Activated CD8-positive, alpha-beta memory T cell treated with anti-CD3 and anti-CD28 coated beads, Interleukin-2, amount 10 ng/mL, durations not matched to agents 7 days and 5 days (primary cell): ENCODE measurements at places on chromosomes 4 and X.

GRCh38 chr4:100555611-100556337 is 38.0 kb upstream of the EMCN start:
- DNase-seq: no peak

GRCh38 chr4:123495530-123495929 is 98.9 kb downstream of the SPRY1 start:
- no peak for DNase-seq

DNA sequence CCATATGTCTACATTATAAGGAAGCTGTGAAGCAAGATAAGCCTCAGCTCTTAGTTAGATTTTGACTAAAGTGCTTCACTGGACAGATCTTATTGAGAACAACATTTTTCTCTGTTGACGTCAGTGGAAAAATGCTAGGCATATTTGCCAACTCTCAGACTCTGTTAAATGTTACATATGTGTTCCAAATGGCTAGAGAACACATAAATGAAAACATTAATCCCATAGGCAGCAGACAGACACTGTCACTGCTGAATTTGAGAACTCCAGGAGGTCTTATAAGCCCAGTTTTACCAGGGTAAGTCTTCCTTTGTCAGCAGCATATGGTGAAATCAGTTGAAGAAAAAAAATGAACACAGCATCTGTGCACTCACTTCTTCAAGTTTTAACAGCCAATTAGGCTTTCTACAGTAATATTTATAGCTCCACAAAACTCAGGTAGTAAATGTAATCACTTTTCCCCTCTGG is 186.9 kb downstream of the CAMK2D start:
- no peak for DNase-seq

- DNase-seq: no peak
Measured at GRCh38 chr4:27005501-27005900, 144.9 kb downstream of the STIM2 start.

- no peak for DNase-seq
Measured at GRCh38 chr4:16270454-16271328, 44.4 kb upstream of the TAPT1 start.

- no peak for DNase-seq
Measured at GRCh38 chrX:140866446-140866845, 135.9 kb upstream of the SPANXB1 start.

DNA sequence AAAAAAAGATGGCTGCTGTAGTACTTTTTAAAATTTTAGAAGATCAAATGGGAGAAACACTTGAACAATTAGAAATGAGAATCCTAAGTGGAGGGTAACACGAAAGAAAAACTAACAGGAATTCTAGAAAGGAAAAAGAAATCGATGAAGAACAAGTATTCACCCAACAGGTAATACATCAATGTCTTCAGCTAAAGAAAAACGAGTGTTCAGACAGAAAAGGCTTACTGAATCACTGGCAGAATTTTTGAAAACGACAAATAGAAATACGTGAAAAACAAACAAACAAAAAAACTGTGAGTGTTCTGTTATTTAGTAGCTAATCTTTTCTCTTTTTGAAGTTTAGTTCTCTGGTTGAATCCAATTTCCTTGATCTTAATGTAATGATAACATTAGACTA is 1.8 kb downstream of the MAD2L1 start:
- no peak for DNase-seq

DNA sequence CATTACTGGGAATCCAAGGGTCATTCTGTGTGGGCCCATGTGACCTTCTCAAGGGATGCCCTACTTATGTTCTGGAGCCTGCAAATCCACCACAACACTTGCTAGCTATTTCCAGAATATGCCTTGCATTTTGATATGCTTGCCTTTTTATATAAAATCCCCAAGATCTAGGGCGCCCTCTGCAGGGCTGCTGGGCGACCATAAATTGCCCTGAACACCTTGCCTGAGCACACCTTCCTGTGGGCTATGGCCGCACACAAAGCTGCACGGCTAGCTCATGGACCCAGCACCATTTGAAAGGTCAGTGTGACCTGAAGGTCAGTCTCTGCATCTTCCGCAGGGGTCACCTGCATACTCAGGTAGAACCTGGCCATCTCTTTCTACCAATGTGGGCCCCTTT is 311.7 kb downstream of the NLGN4X start:
- DNase-seq: no peak

- DNase-seq: no peak
Measured at GRCh38 chrX:64377753-64378152, 17.5 kb downstream of the MTMR8 start.

DNA sequence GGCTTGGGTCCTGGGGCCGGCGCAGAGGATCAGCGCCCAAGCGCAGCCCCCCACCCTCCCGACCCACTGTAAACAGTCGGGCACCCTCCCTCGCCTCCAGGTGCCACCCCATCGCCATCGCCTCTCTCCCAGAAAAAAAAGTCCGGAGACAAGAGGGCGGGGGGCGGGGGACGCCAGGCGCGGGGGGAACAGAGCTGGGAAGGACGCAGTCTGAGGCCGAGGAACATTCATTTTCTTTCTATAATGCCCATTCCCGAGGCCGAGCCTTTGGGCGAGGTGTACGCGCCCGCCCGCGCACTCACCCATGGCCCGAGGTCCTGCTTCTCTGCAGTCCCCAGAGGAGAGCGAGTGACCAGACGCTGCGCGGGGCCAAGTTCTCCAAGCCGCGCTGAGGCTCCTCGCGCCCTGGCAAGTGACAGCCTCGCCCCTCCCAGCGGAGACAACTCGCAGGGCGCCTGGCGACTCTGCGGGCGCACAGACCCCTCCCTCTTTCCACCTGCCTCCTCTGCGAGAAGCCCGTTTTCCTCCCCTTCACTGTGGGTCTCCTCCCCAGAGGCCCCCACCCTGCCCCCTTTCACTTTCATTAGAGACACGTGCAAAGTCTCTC is 63.5 kb upstream of the WDR17 start:
- DNase-seq: no peak

DNA sequence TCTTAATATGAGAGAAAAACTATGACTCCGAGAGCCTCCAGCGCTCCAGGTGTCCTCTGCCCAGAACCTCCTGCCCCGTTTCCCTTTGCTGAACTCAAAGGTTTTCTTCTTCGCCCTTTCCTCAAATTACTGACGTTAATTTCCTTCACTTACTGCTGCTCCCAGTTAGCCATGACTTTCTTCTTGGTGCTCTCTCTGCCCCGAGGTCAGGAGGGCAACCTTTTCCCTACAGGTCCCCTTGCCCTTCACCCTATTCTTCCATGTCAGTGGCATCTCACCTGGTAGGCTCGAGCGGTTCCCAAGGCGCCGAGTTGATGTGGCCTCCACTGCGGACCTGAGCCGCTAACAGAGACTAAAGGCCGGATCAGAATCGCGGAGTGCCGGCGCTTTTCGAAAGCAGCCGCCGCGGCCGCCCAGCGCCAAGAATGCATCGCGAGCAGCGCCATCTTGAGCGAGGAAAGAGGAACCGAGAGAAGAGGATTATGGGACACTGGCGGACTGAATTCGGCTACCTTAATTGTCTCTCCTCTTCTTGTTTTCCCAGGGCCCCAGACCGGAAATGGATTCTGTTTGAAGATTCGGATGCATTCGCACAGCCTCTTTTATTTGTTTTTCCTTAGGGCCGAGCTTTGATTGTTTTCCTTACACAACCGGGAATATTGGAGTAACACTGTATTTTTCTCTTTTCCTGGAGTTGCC is at the start of gene ABCB7:
Gene ABCB7 (minus strand): TSS at position 457 of the 699 bp plus-strand sequence. CDS start 11 bp downstream, at position 446.
- DNase-seq: peak; percentile 72
